Stimulated activated CD8-positive, alpha-beta memory T cell treated with anti-CD3 and anti-CD28 coated beads, Interleukin-15, amount 100 ng/mL, for 4 hours (primary cell): ENCODE measurements at places on chromosomes 6 and 20.

GRCh38 chr6:38861926-38862401 is 146.9 kb downstream of the DNAH8 start:
- DNase-seq: no peak

GRCh38 chr6:44561832-44562665 is 174.5 kb downstream of the CDC5L start:
- no peak for DNase-seq

- no peak for DNase-seq
Observed at GRCh38 chr6:125346926-125347563, 45.3 kb upstream of the HDDC2 start.

- DNase-seq: no peak
Observed at GRCh38 chr6:101486124-101486523, 92.6 kb downstream of the GRIK2 start.

DNA sequence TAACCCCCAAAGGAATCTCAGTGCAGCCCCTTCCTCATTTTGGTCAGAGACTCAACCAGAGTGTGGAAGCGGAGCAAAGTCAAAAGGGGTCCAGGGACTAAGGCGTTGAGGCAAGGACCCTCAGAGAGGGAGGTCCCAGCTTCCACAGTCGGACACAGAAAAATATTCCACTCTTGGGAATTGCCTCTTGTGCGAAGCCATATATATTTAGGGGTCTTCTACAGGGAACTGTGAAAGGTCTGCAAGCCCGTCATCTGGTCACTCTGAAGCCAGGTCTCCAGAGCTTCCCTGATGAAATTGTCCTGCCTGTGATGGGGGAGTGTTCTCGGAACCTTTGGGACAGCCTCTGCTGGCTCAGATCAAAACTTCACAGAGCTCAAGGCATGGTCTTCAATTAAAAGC is 160.8 kb downstream of the TBXT start:
- DNase-seq: no peak

DNA sequence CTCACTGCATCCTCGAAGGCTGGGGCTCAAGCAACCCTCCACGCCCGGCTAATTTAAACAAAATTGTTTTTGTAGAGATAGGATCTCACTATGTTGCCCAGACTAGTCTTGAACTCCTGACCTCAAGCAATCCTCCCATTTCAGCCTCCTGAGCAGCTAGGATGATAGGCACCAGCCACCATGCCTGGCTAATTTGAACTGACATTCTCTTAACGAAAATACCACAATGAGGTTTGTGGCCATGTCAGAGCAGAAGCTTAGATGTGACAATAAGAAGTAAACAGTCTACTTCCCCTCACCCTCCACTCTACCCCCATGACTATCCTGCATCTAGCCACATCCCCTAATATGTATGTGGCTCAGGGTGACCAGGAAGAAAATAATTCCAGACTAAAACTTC is 74.8 kb upstream of the PLCB4 start:
- no peak for DNase-seq

DNA sequence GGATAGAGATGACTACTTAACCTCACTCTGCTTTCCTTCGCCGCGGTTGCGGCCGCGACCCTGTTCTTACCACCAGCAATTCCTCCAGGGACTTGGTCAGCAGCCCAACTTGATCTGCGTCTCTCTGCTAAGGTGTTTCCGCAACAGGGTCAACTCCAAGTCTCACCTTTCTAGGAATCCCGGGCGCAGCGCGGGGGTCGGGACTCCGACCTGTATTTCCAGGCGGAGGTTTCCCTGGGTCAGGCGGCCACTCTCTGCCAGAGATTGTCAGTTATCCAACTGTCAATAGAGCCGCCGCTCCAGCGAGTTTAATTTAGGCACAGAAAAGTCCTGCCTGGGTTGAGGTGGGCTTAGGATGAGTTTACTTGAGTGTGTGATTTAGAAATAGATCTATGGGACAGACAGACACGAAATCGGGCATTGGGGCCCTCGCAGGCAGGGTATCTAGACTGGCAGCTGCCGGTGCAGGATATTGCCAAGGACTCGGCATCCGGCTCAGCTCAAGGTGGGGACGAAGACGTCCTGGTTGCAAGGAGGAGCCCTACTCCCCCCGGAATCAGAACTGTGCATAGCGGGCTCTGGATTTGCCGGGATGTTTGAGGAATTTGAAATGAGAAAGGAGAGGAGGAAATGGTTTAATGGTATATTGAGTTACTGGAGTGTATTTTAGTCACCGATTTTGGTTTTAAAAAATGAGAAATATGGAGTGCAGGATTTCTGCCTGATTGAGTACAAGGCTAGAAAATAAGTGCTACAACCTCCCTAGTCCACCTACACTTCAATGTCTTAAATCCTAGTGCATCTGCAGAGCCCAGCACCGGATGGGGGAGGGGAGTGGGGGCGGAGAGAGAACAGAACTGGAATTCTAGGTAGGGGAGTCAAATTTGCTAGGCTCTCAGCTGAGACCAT is 23.7 kb downstream of the POM121L2 start:
- no peak for DNase-seq

DNA sequence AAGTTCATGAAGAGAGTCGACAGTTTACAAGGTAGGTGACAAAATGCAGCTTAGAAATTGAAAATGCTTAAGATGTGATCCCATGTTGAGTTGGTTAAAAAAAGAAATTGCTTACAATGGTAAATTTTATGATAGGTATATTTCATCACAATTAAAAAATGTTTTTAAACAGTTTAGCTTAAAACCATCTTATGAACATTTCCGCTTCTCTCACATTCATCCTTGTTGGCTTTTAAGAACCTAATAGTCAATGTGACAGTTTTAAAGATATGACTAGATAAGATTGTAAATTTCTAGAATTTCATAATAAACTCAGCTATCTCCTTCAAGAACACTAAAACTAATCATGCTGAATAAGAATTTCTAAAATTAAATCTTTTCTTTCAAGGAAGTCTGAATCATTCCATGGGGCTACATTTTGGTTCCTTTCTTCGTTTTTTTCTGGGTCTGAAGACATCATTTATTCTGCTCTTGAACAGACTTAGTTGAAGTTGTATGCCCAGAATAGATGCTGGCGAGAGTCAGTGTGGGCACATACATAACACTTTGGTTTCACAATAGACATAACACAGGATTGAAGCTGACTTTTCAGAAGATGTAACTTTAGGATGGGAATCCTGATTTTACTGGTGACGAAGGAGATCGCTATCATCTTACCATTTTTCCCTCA is 35.9 kb upstream of the LTV1 start:
- no peak for DNase-seq

GRCh38 chr6:63744810-63745209 is 109.2 kb downstream of the PHF3 start:
- DNase-seq: no peak

DNA sequence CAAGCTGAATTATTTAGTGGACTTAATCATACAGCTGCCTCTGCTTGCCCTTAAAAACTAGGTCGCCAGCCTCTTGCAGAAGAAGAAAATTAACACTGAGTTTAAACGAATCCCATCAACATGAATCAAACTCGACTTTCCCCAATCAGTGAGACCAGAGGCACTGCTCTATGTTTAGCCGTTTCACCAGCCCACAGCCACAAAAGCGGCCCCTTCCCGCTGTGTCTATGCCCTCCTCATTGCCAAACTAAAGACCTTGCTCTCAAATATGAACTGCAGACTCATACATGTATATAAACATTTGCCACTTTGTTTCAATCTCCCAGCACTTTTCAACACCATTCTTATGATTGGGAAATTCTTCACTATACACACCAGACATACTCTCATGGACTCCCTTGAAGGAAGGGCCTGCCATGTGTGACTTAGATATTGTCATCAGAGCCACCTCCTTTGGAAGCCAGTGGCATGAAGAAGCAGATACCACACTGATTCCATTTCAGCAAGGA is 105.8 kb upstream of the ADGRF1 start:
- no peak for DNase-seq

DNA sequence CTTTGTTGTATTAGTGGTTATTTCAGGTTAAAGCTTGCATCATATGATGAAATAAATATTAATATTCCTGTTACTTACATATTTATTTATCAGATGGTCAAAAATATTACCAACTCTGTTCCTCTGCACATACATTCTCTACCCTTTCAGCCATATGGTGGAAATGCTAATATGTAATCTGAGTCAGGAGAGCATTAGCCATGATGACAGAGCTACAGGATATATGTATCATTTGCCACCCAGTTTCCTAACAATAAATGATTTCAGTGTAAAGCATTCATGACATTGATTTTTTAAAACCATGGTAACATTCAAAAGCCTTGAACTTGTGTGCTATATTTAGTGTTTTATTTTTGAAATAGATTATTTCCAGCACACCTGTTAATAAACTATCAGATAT is 16.6 kb downstream of the POPDC3 start:
- DNase-seq: no peak

GRCh38 chr6:5525209-5525608 is 263.9 kb downstream of the FARS2 start:
- DNase-seq: no peak

DNA sequence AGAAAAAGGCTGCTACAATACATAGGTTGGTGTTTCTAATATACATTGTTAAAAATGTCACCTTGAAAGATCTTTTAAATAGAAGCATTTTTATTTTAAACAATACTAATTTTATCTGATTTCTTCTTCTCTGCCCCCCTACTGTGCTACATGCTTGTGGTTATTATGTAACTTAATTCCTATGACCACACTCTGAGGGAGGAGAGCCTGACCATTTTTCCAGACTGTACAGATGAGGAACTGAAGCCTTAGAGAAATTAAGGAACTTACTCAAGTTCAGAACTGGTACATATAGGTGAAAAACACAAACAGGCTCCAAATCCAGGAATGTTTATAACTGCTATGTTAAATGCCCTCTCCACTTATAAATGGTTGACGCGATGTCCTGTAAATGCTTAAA is 43.4 kb upstream of the ARHGAP18 start:
- no peak for DNase-seq

- DNase-seq: no peak
Observed at GRCh38 chr20:24096864-24097450, 108.4 kb upstream of the GGTLC1 start.

DNA sequence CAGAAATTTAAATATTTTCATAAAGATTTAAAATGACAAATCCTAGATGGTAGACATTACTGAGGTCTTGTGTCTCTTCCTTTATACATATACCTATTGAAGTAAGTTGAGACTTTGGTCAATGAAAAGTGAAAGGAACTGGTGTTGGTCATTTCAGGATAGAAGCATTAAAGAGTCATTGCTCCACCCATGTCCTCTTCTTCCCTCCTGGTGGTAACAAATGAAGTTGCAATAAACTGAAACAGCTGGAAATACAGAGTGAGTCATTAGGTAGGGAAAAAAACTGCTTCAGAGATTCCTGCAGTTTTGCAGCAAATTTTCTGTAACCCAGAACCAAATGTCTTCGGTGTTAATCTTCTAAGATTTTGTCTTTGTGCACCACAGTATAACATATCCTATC is 448.0 kb downstream of the EYS start:
- DNase-seq: no peak

DNA sequence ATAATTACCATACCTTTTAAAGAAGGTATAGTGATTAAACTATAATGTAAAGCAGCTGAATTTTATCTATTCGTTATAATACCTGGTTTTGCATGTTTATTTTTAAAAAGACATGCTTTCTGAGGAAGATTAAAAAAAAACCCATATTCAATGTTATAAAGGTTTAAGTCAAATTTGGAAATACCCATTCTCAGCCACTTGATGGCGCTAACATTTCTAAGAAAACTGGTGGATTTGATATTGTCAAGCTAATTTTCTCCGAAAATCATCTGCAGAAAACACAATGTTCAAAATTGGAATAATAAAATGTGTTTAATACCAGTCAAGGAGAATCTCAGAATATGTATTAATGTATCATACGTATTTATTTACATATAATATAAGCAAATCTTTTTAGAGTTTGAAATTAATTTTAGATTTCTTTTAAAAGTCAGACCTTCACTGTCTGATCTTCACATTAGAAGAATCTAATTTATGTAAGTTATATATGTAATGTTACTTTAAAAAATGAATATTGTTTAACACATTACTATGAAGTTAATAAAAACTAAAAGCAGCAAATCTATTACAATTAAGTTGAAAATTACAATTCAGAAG is 35.0 kb downstream of the SHPRH start:
- DNase-seq: no peak

GRCh38 chr6:128569732-128570679 is 49.6 kb upstream of the PTPRK start:
- DNase-seq: no peak

GRCh38 chr6:93350774-93351173 is 68.6 kb downstream of the EPHA7 start:
- DNase-seq: no peak

DNA sequence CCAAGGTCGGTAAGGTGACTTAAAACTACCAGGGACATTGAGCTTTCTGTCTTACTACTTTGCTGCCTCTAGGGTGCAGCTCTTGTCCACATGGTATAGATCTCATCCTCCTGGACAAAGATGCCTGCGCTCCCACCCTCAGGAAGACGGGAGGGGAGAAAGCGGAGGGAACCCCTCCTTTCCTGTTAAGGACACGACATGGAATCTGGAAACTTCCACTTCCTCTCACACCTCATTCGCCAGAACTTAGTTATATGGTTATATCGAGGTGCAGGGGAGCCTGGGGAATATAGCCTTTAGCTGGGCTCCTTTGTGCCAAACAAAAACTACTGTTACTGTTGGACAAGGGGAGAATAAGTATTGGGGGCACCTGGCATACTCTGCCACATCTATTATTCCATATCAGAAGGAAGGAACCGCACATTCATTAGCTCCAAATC is 224.3 kb upstream of the TSHZ2 start:
- DNase-seq: no peak

- no peak for DNase-seq
Observed at GRCh38 chr20:59939052-59939878, 840 bp downstream of the PPP1R3D start.

DNA sequence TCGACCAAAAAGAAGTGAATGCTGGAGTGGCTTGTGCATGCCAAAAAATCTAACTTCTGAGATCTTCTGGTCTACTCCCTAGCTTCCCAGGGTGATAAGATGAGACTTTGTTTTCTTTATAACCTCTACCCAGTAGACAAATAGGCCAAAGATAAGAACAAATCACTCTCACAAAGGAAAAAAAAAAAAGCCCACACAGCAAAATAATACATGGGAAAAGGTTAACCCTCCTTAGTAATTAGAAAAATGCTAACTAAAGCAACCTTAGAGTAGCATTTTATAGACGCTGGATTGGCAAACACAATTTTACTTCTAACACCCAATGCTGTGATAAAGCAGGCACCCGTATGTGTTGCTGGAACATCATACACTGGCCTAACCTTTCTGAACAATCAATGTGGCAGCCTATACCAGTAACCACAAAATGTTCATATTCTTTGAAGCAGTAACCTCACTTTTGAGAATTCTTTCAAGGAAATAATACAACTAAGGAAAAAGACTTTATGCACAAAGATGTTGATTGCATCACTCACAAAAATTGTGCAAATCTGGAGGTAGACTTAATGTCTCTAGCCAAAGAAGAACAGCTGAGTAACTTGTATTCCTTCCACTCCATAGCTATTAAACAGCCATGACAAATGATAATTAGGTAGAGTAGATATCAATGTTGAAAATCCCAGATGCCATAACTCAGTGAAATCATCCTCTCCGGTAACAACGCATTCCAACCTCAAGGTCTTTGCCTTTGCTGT is 116.3 kb upstream of the QKI start:
- no peak for DNase-seq

GRCh38 chr20:46377518-46377917 is 28.9 kb downstream of the ELMO2 start:
- no peak for DNase-seq

- no peak for DNase-seq
Observed at GRCh38 chr6:98039443-98039842, 756.4 kb upstream of the MMS22L start.
